CD4-positive, alpha-beta T cell treated with Interleukin-12 subunit alpha and Interleukin-12 subunit beta, for 1 hour (primary cell): ENCODE measurements at places on chromosomes 5 and 9.

- no peak for DNase-seq
Measured at GRCh38 chr5:35741971-35742370, 114.7 kb upstream of the IL7R start.

GRCh38 chr5:35138232-35138631 is 90.5 kb upstream of the AGXT2 start:
- DNase-seq, result no peak

DNA sequence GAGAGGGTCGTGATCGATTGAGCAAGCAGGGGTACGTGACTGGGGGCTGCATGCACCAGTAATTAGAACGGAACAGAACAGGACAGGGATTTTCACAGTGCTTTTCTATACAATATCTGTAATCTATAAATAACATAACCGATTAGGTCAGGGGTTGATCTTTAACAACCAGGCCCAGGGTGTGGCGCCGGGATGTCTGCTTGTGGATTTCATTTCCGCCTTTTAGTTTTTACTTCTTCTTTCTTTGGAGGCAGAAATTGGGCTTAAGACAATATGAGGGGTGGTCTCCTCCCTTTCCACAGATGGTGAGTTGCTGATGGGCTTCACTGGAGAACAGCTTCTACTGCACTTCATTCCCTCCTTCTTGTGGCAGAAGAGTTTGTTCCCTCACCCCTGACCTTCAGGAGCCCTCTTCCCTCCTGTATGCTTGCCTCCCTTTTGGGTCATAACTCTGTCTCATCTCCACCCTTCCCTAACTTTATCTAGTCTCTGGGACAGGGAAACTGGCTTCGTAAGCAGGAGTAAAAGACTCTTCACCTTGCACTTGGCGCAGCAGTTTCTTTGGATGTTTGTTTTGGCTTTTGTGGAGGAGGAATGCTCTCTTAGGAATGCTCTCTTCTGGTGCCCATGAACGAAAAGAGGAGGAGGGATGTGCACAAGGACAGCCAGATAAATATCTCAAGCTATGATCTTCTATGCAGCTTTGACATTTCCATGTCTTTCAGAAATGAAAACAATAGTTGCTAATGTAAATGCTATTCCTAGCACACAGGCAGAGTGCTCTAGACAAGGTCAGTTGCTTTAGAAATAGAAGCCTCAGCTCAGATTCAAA is 139.8 kb upstream of the RPS23 start:
- no peak for DNase-seq

DNA sequence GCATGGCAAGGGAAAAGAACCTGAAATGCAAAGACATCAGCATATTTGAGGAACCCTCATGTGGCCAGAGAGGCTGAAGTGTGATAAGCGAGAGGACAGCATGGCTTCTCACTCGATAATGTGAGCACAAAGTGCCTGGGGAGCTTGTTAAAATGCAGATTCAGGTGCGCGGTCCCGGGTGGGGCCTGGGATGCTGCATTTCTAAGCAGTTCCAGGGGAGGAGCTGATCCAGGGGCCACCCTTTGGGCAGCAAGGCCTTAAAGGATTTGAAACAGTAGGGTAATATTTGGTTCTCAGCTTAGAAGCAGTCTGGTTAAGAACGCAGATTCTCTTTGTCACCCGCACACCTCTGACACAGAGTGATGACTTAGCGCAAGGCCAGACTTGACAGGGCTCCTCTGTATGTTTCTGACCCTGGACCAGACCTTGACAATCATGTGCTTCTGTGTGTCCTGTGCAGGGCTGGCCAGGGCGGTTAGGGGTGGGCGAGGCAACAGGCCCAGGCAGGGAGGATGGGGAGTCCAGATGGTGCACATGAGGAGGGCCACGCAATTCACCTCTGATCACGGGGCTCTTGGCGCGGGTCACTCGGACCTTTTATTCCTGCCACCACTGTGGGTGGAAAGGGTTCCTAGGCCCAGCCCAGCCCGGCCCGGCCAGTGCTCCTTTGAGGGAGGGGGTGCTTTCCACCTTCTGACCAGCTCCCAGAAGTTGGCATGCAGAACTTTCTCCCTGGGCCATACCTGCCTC is 62.8 kb upstream of the TBC1D2 start:
- no peak for DNase-seq

DNA sequence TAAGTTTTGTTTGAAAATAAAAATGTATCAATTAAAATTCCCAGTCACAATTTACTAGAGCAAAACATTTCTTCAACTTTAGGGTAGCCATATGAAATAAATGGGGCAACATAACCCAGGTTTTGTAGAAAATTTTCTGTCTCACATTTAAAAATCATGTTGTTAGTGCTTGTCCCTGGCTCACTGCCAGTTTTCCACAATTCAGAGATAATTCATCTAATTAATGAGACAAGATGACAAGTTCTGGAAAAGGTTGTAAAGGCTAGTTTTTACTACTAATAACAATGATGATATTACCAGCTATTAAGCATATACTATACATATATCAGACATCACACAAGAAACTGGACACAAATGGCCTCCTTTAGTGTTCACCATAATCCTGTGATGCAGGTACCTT is 45.9 kb downstream of the MEGF9 start:
- no peak for DNase-seq

- DNase-seq, result no peak
Measured at GRCh38 chr9:126670270-126670669, 56.5 kb downstream of the LMX1B start.

GRCh38 chr9:36276781-36277181 is 18.5 kb upstream of the GNE start:
- no peak for DNase-seq

GRCh38 chr9:37371565-37372464 is 50.7 kb upstream of the GRHPR start:
- DNase-seq, result no peak

GRCh38 chr9:109473329-109473728 is 24.8 kb downstream of the PTPN3 start:
- no peak for DNase-seq

DNA sequence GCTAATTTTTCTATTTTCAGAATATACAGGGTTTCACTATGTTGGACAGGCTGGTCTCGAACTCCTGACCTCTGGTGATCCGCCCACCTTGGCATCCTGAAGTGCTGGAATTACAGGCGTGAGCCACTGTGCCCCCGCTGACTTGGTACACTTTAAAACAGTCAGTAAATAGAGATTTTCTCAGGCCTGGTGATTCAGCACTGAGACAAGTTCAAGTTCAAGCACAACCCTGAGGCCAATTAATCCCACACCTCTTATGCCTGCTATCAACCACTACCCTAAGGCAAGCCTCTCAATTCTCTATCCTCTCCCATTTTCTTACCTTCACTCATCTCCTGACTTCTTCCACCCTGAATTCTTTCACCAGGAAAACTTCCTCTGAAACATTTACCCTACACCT is 18.9 kb downstream of the MUSK start:
- DNase-seq, result no peak

DNA sequence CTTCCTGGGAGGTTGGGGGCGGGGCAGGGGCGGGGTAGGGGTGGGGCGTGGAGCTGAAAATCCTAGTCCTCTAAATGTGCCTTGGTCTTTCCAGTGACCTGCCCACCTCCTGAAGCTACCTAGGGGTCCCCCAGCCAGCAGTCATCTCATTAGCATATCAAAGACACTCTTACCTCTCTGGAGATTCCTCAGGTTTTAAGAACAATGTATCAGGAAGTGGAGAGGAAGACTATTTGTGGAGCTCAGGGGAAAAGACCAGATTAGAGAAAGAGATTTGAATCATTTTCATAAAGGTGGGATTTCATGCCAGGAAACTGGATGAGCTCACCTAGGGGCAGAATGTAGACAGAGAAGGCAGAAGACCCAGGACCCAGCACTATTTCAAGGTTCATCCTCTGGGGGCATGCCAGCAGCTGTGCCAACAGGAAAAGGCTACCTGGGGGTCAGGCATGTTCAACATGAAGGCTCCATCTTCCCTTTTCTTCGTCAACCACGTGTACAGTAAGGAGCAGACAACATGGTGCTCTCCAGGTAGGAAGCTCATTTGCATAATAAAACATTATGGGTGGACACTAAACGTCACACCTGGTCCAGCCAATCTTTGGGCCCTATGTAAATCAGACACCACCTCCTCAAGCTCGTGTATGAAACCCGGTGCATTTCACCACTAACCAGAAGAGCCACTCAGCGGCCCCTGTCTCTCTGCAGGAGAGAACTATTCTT is 6.9 kb downstream of the GMCL2 start:
- no peak for DNase-seq

DNA sequence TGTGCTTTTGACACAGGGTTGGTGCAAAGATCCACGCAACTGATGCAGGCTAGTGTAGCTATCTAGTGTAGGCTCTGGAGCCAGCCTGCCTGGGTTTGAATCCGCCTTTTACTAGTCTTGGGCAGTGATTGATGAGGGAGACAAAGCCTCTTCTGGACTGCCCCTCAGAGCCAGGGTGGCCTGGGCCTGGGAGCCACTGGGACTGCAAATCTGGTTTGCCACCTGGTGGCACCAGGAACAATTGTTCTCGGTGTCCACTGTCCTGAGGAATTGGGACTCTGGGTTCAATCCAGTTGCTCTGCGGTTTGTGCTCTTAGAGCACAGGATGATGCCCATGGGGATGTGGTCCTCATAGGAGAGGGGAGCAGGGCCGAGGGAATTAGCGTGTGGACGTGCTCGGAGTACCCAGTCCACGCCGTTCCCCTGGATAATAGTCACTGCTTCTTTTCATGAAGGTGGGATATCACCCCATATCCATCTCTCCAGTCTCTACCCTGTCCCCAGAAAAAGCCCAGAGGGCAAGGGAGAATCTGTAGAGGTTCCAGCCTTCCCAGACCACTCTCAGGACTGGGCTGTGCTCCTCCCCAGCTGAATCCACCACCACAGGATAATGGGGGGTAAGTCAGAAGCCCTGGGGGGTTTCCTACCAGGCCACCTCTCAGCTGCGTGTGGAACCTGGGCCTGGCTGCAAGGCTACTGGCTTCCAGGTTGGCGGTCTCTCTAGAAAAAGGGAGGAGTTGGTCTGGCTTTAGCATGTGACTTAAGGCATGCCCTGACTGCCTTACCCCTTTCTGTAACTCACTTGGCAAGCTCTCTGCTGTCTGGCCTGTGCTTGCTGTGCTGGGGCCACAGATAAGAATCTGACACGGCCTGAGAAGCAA is 1.9 kb downstream of the B4GALT7 start:
- DNase-seq, result no peak

DNA sequence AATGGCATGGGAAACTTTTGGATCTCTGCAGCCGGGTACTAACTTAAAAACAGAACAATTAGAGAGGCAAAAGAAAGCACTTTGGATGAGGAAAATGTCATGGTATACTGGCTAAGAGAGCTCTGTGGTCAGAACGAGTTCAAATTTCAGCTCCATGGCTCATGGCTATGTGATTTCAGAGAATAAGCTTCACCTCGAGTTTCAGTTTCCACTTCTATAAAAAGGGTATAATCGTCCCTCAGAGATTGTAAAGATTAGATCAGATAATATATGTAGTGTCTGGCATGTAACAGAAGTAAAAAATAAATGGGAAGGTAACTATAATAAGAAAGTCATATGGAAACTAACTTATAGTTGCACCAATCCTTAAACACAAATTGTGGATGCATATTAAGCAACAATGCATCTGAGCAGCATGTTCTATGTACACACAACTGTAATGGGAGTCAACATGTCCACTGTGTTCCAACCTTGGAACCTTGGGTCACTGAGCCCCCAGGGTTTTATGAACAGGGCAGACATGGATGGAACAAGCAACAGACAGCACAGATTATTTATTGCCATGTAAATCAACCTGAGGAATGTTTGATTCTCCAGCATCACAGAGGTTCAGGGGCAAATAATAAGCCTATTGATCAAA is 145.4 kb downstream of the MAPKAP1 start:
- no peak for DNase-seq

DNA sequence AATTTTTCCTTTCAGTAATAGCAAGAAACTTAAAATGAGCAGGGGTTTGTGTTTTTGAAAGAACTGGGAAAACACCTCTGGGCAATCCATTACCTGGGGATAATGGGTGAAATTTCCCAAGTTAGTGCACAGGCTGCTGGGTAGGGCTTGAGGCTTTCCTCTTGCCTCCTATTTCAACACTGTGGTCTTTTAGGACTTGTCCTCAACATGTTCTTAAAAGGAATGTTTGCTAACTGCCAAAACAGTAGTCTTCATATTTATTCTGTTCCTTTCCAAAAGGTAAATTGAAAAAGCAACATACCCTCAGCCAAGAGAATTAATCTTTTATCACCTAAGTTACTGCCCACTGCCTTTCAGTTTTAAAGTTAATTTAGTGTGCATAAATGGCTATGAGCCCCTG is 158.3 kb upstream of the CCDC152 start:
- no peak for DNase-seq
